ENCODE measurements at places on chromosomes 7 and 10.

DNA sequence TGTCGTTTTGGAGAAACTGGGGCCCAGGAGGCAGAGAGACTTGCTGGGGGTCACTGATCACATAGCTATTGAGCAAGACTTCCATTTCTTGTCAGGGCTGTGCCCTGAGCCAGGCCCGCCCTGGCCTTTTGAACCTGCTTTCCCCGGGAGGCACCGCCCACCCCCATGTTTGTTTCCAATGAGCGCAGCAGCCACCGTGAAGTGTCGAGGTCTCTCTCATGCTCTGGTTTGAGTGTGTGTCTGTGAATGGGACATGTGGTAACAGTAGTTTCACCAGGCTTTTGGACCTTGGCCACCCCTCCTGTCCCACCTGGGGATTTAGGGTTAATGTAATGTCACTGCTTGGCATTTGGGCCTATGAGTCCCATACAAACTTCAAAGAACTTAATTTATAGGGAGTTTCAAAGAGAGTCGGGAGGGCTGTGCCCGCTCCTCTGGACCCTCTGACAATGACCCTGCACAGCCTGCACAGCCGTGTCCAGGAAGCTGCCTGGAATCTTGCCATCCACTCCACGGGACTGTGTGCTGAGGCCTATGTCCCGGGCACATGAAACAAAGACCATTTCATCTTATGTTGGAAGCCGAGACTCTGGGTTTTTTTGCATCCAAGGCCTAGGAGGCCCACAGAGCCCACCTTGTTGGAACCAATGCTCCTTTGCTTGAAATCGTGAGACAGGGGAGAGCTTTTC lies 6.3 kb downstream of the PRF1 start:
- DNase-seq = no peak

DNA sequence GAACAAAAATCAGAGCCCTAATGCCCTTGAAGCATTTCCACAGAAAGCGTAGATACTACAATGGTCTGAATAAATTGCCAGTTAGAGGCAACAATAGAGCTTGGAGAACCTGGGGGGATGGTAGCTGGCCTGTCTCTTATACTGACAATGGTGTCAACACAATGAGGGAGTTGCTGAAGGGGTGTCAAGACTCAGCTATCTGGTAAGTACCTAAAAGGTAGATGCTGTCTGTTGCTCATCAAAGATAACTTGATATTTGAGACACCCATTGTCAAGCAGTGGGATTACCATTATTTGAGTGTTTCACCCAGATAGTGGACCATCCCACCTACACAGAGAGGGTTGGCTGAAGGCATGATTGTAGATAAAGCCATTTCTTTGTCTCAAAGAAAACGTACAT lies 72.8 kb downstream of the PDE1C start:
- DNase-seq = no peak

DNA sequence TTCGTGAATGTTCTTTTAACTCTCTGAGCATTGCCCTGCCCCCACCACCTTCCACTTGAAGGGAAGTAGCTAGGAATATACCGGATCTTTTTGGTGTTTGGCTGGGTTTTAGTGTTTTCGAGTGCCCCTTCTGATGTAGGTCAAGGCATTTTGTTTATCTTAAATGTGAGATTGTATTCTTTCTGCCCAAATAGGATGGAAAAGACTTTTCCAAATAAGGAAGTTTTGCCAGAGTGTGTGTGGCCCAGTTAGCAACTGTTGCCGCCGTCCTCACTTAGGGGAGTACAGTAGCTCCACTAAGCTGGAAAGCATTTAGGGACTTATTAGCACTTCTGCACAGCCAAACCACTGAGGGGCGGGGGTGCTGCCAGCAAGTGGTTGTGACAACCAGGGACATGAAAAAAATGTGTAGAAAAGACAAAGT lies 29.8 kb upstream of the VCL start:
- no peak for DNase-seq

DNA sequence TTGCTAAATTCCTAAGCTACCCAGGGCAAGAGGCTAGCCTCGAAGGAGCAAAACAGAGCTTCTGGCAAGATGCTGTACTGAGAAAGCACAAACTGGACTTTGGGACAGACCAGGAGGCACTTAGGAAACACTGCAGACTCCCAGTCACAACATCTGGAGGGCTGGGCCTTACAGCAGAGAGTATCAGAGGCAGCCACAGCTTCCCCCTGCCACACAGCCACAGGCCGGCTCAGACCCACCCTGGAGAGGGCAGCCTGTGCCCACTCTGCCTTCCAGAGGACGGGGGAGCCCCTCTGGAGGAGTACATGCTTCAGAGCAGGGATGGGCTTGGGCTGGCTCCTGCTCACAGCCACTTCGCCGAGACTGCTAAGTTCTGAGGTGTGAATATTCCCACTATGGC lies 17.4 kb downstream of the ESYT2 start:
- DNase-seq = no peak

DNA sequence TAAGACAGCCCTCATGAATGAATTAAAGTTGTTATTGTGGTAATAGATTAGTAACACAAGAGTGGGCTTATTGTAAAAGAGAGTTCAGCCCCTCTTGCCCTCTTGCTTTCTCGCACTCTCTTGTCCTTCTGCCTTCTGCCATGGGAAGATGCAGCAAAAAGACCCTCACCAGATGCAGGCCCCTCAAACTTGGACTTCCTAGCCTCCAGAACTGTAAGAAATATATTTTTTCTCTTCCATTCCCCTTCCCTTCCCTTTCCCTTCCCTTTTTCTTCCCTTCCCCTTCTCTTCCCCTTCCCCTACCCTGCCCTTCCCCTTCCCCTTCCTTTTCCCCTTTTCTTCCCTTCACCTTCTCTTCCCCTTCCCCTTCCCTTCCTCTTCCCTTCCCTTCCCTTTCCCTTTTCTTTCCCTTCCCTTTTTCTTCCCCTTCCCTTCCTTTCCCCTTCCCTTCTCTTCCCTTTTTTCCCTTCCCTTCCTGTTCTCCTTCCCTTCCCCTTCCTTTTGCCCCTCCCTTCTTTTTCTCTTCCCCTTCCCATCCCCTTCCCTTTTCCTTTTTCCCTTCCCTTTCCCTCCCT lies 55.6 kb upstream of the TMEM248 start:
- DNase-seq = no peak

DNA sequence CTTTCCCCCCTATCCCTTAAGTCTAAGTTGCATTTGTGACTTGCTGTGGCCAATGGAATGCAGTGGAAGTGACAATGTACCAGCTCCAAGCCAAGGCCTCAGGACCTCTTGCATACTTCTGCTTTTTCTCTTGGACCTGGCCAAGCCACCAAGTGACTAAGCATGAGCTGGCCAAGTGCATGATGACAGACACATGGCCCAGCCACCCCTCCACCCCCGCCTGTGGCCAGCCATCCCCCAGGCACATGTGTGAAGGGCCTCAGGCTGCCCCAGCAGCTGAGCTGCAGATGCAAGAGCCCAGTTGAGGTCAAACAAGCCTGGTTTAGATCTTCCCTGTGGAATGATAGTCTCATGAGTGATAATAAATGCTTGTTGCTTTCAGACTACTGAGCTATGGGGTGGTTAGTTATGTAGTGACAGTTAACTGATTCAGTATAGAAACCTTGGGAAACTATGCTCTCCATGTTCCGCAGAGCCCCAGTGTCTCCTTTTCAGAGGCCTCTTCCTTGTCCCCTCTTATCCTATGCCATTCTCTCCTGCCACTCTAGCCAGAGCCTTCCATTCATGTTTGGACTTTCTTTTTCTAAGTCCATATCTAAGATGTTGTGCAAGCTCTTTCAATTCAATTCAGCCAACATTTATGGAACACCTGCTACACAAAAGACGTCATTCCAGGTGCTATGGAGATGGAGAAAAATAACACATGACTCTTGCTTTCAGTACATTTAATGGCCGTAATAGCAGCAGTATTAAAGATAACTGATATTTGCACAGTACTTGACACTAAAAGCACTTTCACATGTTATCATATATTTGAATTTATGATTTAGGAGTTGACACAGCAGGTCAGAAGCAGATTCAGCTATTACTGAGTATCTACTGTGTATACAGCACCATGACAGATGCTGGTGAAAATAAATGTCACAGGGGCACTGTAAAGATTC lies 55.5 kb upstream of the LOXL4 start:
- DNase-seq = no peak

DNA sequence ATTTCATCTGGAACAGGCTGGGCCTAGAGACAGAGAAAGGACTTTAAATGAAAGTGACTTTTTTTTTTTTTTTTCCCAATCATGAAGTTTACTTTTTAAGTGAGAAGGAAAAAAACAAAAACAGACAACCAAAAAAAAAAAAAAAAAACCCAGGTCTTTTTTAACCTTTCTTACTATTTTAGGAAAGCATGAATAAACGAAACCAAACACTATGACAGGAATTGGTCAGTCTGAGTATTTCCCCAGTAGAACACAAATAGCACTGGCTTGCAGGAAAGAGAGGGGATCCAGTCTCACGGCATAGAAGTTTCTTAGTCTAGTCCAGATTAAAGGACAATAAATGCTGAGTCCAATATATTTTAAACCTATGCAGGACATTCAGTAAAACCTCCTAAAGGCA lies 180.5 kb upstream of the CCDC6 start:
- DNase-seq = no peak

- DNase-seq = no peak
These were observed 6.7 kb upstream of the BTBD16 start for GRCh38 chr10:122264436-122264835.

DNA sequence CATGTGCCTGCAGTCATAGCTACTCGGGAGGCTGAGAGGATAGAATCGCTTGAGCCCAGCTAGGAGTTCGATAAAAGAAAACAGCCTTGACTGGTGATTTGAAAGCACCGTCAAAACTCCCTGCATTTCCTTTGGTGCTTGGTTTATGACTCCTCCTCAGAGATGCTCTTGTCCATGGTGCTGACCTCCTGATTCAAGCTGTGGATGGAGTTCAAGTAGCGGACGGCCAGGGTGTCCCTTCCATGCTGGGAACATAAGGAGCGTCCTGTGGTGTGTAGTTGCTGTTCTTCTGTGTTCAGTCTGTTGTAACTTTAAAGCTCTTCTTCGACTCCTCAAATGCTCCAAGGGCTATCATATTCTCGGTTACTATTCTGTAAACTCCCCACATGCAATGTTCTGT lies 382.5 kb upstream of the KIAA1217 start:
- no peak for DNase-seq

DNA sequence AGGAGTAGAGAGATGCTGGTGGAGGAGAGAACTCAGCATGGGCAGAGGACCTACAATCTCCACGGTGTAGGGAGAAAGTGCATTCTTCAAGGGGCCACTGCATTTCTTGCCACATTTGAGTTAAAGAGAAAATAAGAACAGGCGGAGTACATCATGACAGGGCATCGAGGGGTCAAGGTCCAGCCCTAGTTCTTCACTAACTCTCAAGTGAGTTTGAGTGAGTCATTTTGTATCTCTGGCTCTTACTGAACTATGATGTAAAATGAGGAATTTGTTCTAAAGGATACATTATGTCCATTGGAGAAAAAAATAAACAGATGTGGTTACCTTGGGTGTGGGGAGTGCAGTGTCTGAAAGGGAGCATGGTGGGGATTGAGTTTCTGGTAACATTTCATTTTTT lies 182.9 kb downstream of the XPNPEP1 start:
- DNase-seq = no peak

GRCh38 chr7:158244873-158245723 lies 342.5 kb downstream of the PTPRN2 start:
- no peak for DNase-seq

DNA sequence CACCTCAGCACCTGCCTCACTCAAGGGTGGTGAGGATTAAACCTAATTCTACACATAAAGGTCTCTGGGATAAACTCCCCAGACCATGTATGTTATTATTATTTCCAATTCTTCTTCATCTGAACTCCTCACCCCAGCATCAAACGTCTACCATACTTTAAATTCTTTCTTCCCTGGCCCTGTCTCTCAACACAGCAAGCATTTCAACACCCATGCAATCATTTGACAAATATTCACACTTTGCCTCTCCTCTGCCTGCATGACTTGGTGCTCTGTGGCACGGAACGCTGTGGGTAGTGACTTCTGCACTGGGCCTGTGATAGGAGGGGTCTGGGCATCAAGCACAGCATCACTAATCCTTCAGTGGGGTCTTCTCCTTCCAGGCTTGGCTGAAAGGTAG lies 490.8 kb downstream of the TNS3 start:
- no peak for DNase-seq

DNA sequence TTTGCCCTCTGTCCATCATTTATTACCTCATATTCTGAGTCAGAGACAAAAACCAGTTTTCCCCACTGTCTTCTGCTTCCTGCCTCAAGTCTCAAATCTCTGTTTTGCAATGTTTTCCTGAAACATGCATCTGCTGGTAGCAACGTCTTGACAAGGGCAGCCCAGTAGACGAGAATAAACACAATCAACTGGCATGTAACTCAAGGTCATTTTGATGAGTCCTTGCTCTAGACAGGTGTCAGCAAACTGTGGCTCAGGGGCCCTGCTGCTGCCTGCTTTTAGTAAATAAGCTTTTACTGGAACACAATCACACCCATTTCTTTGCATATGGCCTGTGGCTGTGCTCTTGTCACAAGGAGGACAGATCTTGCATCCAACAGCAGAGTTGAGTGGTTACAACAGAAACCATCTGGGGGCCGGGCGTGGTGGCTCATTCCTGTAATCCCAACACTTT lies 59.8 kb downstream of the ITIH5 start:
- no peak for DNase-seq

DNA sequence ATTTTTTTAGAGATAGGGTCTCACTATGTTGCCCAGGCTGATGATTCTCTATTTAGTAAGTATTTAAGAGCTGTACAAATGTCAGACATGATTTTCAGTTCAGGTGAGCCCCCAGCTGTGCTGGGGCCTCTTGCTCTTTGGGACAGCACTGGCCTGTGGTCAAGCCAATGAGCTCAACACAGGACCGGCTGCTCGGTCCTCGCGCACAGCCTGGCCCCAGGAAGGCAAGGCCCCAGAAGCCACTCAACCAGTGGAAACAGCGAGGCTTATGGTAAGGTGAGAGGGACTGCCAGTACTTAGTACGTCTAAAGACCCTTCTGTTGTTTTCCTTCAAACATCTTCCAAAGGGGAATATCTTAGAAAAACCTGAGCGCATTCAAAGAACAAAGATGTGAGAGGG lies 211.8 kb downstream of the SKIDA1 start:
- no peak for DNase-seq

DNA sequence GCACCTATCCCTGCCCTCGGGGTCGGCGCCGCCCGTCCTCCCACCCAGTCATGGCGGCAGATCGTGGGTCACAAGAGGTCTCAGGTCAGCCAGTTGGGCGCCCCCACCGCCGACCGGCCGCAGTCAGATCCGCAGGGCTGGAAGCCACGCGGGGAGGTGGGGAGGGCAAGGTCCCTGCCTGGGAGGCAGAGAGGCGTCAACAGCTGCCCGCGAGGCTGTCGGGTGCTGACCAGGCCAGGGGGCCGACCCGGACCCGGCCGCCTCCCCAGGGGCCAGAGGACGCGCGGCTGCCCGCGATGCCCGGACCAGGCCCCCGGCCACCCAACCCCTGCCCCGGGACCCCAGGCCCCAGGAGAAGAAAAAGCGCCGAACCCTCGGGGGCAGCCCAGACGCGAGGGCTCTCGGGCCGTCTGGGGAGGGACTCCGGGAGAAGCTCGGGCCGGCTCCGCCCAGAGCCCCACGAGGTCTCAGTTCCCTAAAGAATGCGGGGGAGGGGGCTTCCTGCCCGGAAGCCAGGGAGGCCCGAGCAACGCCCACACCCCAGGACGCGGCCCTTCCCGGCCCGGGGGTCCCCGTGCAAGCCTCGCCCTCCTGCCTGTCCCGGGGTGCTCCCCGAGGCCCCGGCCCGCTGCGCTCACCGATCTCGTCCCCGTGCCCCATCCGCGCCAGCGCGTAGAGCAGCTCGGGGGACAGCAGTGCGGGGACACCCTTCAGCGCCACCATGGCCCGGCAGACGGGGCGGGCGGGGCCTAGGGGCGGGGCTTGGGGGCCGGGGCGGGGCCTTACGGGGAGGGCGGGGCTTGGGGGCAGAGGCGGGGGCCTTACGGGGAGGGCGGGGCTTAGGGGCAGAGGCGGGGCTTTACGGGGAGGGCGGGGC lies at the start of gene FUOM:
FUOM (minus strand) TSS at position 735 of the 877 bp plus-strand sequence; CDS start at position 723, 12 bp downstream.
- peak; percentile 76 for DNase-seq

GRCh38 chr7:14999331-14999730 lies 96.8 kb upstream of the DGKB start:
- DNase-seq = no peak

Data from activated CD4-positive, alpha-beta T cell treated with anti-CD3 and anti-CD28 coated beads, Interleukin-2, amount 50 U/mL, for 24 hours (primary cell).